Uterine smooth muscle cell (primary cell): ENCODE measurements at places on chromosomes 6 and 20. TPM values are rescaled to one million over a fixed set of nuclear protein-coding genes. Genes with fewer than 3 reads are reported as not detected.

The SPATA2 gene
- total RNA-seq: 1.1 and 1.2 TPM in 2 replicates

The TEAD3 gene
- 12.5 and 14.2 TPM in 2 replicates for total RNA-seq

The SLC22A2 gene
- 0.12 TPM in 1 of 2 replicates, not detected in the other for total RNA-seq

The LY86 gene
- total RNA-seq: not detected in 2 replicates

The VSX1 gene
- not detected in 2 replicates for total RNA-seq

The RIN2 gene
- 54.7 and 58.7 TPM in 2 replicates for total RNA-seq

The SLC12A5 gene
- total RNA-seq: under 0.01 TPM in 1 of 2 replicates, not detected in the other

The IRF4 gene
- under 0.01 TPM in 2 replicates for total RNA-seq

The CDH4 gene
- total RNA-seq: 5.1 and 8.5 TPM in 2 replicates

The MAS1 gene
- not detected in 2 replicates for total RNA-seq
